ENCODE measurements at places on chromosomes 1 and 21.

GRCh38 chr21:44539046-44539445 lies 949 bp downstream of the KRTAP10-1 start:
- no peak for DNase-seq

- DNase-seq, result no peak
Measured at GRCh38 chr1:58062635-58063034, 483.9 kb downstream of the OMA1 start.

- DNase-seq, result no peak
Measured at GRCh38 chr1:17569200-17570139, 30.0 kb downstream of the ARHGEF10L start.

- no peak for DNase-seq
Measured at GRCh38 chr1:61011561-61012263, 70.6 kb upstream of the NFIA start.

- no peak for DNase-seq
Measured at GRCh38 chr1:165300400-165300903, 56.1 kb downstream of the LMX1A start.

DNA sequence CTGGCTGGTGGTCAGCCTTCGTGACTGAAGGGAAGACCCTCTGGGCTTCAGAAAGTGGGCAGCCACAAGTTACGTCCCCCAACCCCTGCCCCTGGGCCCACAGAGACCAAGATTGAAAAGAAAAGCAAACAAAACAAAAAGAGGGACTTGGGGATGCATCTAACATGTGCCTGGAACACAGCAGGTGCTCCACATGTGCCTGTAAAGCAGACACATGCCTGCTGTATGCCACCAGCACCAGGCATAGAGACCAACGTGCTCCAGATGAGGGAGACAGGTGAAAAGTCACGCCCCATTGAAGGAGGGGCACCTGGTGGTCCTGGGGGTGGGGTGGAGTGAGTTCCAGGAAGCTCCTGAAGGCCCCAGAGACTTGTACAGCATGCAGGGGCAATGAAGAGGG lies 11.9 kb downstream of the CDK18 start:
- no peak for DNase-seq

All from Karpas-422 (cell line).